Stimulated activated CD4-positive, alpha-beta T cell treated with anti-CD3 and anti-CD28 coated beads, Interleukin-1b, Interleukin-23, amount 100 ng/mL, for 4 hours (primary cell): ENCODE measurements at places on chromosomes 16 and 17.

- DNase-seq = no peak
Observed at GRCh38 chr17:65086465-65086864, 29.9 kb upstream of the GNA13 start.

DNA sequence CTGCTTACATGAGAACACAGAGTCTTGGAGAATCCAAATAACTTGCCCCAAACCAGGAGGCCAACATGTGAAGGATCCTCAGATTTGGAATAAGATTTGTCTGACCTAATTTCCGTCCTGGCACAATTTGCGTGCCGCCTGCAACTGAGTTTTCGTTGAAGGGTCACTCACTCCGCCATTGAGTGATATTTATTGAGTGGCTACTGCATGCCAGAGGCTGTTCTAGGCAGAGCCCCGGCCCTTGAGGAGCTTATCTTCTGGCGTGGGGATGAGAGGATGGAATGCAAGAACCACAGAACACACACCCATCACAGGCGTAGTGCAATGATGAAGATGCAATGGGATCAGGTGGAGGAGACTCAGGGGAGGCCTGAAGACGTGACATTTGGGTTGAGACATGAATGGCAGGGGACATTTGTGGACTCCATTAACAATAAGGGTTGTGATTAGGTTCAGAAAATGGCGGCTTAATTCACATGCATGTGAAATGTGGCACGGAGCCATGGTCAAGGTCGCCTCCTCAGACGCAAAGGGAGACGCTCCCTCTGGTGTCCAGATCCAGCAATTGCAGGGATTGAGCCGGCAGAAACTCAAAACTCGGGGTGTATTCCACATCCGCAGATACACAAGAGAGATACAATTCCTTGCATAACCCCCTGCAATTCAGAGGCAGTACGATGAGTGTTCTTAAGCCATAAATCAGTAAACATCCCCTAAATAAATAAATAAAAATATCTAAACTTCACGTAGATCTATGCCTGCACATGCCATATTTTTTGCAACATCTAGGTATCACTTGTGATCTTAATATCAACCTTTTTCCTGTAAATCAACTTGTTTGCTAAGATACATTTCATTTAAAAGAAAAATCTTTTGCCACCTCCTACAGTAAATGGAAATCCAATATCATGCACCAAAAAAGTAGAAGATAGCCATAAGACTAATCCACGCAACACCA is 57.9 kb upstream of the CACNG4 start:
- DNase-seq = peak; percentile 45

DNA sequence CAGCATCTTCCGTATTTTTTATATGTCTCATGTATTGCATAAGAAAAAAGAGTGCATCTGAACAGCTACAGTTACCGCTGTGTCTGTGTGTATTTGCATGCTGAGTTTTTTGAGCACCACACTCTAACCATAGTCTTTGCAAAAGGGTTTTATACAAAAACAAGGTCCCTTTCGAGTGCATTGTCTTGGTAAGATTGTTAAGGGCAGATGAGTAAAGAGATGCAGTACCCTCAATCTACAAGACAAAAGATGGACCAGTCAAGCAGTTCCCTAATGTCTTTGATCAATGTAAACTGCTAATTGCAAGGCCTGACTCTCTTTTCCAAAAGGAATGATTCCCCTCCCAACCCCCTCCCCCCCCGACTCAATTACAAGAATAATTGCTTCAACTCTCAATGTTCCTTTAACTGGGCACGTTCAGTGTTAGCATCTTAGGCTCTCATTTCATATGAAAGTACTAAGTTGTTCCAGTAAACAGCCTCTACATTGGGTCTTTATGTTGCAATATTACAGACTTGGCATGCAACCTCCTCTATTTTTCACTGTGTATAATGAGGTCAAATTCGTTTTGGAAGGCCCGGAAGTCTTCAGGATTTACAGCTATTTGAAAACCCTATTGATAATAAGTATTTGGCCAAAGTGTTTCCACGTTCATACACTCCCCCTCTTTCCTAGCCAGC is 471.4 kb upstream of the RBFOX1 start:
- DNase-seq = no peak

GRCh38 chr17:30450125-30451027 is 26.8 kb upstream of the GOSR1 start:
- no peak for DNase-seq

DNA sequence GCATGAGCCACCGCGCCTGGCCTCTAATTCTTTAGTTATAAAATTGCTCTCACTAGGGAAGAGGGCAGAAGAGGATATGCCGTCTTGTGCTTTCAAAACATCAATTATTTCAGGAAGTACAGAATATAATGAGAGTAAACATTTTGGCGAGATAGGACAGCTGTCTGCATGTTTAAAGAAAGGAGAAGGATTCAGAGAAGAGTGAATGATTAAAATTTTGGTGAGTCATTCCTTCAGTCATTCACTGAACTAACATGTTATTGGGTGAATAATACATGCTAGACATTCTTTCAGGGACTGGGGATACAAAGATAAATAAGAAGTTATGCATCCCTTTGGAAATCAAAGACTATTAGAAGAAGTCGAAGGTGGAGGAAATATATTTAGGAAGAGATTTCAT is 590.3 kb upstream of the GOT2 start:
- DNase-seq = no peak
